ENCODE measurements at places on chromosomes 6 and 20. TPM values are rescaled to one million over a fixed set of nuclear protein-coding genes. Genes with fewer than 3 reads are reported as not detected.

The PSORS1C1 gene
- not detected for total RNA-seq

The LINC00237 gene
- total RNA-seq: not detected

The HSPA1L gene
- total RNA-seq: 1.0 TPM

The RCAN2 gene
- not detected for total RNA-seq

The HLA-F gene
- total RNA-seq: 0.40 TPM

The KCNK16 gene
- total RNA-seq: not detected

The LRRC73 gene
- 0.34 TPM for total RNA-seq

The PNLDC1 gene
- total RNA-seq: not detected

The MICB gene
- total RNA-seq: 23.2 TPM

The PRSS16 gene
- total RNA-seq: 12.1 TPM

The RGS17 gene
- total RNA-seq: not detected

DNA sequence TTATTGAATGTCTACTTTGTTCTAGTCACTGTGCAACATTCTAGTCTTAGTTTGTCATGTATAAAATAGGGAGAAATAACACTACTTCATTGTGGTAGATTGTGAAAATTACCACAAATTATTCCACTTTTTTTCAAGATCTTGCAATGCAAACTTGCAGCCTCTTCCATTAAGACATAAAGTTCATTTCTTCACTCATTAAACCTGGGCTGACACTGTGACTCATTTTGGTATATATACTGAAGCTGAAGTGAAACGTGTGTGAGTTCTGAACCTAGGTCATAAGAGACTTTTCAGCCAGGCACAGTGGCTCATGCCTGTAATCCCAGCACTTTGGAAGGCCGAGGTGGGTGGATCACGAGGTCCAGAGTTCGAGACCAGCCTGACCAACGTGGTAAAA, 329.0 kb downstream of the BCKDHB start:
- no peak for DNase-seq

GRCh38 chr6:45148278-45148677, 179.9 kb upstream of the RUNX2 start:
- no peak for DNase-seq

DNA sequence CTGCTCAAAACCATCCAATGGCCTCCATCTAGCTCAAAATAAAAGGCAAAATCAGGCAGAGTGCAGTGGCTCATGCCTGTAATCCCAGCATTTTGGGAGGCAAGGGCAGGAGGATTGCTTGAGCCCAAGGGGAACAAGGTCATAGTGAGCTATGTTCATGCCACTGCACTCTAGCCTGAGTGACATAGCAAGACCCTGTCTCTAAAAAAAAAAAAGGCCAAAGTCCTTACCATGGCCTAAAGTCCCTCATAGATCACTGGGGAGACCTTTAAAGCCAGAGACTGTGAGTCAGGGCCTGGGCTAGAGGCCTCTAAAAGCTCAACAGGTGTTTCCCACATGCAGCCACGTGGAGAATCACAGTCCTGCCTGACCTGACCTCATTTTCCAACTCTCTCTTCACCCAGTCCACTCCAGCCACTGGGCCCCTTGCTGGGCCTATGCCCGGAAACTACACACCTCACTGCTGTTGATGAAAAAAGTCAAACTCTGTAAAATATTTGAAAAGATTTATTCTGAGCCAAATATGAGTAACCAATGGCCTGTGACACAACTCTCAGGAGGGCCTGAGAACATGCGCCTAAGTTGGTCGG, 28.2 kb upstream of the TAB2 start:
- no peak for DNase-seq

- no peak for DNase-seq
These were observed 742 bp upstream of the CEP85L start for GRCh38 chr6:118652051-118652615.

- no peak for DNase-seq
These were observed 268.9 kb downstream of the HIVEP2 start for GRCh38 chr6:142676027-142676443.

GRCh38 chr6:123804014-123804786, 535 bp downstream of the NKAIN2 start:
- no peak for DNase-seq

GRCh38 chr6:149934249-149935156, 7.3 kb upstream of the ULBP2 start:
- DNase-seq: peak; percentile 64

DNA sequence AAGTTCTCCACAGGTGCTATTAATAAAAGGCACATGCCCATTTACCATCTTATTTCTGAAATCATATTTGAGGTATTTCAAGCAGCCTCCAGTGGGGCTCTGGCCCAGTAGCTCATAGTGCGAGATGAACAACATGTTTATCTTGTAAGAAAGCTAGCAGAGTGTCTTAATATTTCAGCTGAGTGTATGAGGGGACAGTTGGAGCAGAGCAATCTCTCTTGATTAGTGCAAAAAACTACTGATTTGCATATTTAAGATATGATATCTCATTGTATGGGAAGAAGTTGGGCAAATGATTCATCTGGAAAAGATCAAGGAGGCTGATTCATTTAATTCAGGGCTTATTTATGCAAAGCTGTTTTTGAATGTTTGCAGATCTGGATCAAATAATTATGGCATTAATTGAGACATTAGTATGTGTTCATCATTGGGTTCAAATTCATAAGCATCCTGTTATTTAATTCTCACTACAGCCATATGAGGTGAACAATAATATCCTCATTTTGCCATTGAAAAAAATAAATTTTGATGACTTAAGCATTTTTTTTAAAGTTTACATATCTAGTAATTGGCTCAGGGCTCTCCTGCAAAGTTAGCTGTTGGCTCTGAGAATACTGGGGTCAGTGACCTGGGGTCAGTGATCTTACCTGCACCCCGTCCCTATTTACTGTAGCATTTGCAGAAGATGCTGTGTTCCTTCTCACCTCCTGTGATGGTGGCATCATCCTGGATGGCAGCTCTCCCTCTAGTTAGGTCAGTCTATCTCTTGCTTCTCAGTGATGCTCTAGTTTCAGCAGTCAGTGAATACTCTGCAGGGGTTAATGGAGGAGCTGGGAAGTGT, 24.1 kb upstream of the GCLC start:
- DNase-seq: no peak

DNA sequence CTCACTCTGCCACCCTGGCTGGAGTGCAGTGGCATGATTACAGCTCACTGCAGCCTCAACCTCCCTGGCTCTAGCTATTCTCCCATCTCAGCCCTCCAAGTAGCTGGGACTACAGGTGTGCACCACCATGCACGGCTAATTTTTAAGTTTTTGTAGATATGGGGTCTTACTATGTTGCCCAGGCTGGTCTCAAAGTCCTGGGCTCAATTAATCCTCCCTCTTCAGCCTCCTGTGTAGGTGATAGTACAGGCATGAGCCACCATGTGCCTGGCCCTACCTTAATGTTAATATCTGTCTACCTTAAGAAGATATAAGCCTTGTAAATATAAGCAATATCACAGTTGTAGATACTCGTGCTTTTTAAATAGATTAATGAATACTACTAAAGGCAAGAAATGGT, 16.7 kb downstream of the EEF1A1 start:
- no peak for DNase-seq

DNA sequence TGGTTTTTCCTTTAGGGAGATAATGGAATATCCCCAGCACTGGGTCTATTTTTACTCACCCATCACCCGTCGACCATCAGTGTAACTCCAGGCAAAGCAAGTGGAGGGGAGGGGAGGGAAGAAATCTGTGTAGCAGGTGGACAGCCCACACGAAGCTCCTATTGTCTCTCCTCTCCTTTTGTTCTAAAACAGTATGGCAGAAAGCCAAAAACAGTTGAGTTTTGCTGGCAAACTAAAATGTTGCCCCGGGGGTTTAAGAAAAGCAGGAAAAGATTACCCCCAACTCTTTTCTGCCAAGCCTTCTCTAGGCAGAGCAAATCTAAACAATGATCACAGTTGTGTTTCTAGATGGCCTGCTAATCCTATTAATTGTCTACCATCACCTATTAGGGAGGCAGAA, 89.7 kb downstream of the PREP start:
- no peak for DNase-seq

DNA sequence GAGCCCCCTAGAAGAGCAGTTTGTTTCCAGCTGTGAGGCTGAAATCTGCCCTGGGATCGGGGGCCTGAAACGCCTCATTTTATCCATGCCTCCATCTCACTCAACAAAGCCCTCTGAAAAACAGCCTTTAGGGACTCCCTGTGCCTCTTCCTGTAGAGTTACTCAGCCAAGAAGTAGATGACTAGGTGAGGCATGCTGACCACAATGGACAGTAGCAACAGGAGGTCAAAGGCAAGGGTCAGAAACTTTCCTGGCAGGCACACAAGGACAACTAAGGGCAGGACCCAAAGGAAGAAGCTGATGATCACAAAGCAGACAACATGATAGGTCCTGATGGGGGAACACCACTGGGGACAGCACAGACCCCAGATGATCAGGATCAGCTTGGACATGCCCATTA, 12.8 kb downstream of the MAS1L start:
- DNase-seq: no peak

DNA sequence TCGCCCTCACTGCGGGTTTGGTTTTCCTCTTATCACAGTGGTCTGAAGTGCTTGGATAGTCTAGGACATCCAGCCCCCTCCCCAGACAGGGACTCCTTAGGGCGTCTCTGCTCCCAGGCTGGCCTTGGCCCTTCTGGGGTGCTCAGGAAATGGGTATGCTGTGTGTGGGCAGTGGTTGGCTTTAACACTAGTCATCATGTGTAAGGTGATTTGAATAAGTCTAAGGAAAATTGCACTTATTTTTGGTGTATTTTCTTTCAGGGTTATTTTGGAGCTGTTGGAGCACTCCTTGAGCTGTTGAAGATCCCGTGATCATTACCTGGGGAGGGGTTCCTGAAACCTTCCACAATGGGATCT, 33.8 kb downstream of the PANK2 start:
- DNase-seq: no peak

- DNase-seq: no peak
These were observed 109.2 kb upstream of the TMEM170B start for GRCh38 chr6:11428371-11428770.

GRCh38 chr20:6780433-6781190, 13.1 kb downstream of the BMP2 start:
- no peak for DNase-seq

- DNase-seq: no peak
These were observed 17.2 kb upstream of the SCP2D1 start for GRCh38 chr20:18796282-18796833.

GRCh38 chr6:13687917-13688351, 23.7 kb downstream of the RANBP9 start:
- no peak for DNase-seq

DNA sequence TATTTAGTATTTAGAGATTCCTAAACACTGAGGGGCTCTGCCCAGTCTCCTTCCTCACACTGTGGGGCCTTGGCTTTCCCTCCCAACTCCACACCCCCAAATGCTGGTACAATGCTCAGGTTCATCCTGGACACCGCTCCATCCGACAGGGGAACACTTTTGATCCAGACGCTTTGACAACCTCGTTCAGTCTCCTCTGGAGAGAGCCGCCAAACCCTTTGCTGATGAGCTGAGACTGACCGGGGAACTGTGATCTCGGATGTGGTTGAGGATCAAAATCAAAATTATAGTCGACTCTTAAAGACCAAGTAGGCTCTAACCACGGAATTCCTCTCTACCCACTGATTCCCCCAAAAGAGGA, 38.8 kb upstream of the HLA-E start:
- DNase-seq: no peak

GRCh38 chr6:84779380-84779779, 15.0 kb upstream of the TBX18 start:
- DNase-seq: no peak

DNA sequence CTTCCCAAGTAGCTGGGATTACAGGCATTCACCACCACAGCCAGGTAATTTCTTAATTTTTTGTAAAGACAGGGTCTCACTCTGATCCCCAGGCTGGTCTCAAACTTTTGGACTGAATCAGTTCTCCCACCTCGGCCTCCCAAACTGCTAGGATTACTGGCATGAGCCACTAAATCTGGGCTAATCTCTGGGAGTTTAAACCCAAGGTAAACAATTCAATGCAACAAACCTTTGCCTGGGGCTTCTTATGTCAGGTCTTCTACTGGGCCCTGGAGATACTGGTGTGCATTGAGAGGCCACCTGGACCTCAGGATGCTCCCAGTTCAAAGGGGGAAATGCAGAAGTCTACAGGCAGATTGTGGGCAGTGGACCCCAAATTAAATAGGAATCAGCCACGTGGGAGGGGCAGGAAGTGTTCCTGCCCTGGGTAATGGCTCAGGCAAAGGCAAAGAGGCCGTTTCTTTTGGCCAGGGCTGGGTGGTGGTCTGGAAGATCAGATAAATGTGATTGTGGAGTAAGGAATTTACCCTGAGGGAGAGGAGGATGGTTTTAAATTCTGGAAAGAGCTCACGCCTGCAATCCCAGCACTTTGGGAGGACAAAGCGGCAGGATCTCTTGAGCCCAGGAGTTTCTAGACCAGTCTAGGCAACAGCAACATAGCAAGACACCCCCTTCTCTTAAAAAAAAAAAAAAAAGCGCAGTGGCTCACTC, 1.3 kb upstream of the MYBL2 start:
- no peak for DNase-seq

DNA sequence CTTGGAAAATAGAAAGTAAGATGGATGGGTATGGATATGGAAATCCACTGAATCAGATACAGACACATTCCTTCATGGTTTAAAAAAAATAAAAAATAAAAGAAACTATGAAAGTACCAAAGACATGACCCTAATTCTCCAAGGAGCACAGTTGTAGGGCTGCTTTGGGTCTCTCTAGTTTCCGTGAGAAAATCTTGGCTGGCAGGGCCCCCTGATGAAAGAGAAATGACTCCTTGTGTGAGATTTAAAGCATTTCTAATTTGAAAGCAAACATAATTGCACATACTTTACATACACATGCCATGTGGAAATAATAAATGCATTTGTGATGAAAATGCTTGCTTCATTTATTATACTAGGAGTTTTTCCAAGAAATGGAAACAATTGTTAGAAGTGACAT, 593.9 kb upstream of the BTBD3 start:
- no peak for DNase-seq

- DNase-seq: no peak
These were observed 12.7 kb downstream of the LRRN4 start for GRCh38 chr20:6040958-6041807.

GRCh38 chr6:48996461-48997119, 466.5 kb downstream of the MMUT start:
- DNase-seq: no peak

- peak; percentile 85 for DNase-seq
These were observed 12.1 kb downstream of the FOXS1 start for GRCh38 chr20:31833130-31833930.

- no peak for DNase-seq
These were observed 106.4 kb upstream of the ASCC3 start for GRCh38 chr6:100987556-100987955.

- no peak for DNase-seq
These were observed 465.9 kb upstream of the RNF217 start for GRCh38 chr6:124496334-124496733.

DNA sequence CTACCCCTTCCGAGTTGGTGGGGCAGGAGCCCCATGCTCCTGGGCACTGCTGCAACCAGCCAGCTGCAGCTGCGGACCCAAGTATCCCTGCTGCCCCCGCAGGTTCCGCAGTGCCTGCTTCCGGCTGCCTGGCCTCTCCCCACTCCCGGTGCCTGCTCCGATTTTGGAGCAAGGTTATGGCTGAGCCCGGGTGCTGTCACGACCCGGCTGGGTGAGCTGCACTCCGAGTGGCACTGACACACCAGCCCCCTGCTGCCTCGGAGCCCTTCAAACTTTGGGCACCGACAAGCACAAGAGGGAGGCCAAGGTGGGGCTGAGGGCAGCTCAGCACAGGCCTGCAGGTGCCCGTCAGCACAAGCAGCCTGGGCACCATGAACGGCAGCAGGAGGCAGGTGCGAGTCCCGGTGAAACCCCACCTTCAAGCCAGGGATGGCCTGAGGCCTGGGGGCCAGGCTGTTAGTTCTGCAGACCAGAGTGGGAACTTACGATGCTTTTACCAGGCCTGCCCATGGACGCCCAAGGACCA, 25.9 kb upstream of the HACE1 start:
- no peak for DNase-seq

Measured in K562 (cell line).